NCI-H748 treated with DMSO at 0.1 percent for 48 hours (cell line): ENCODE measurements at places on chromosomes 12 and 14.
A peak's percentile ranks its signal among the peaks of the same experiment; 100 is the strongest.

GRCh38 chr14:56738020-56738419 lies 72.3 kb downstream of the OTX2 start:
- DNase-seq, result no peak

DNA sequence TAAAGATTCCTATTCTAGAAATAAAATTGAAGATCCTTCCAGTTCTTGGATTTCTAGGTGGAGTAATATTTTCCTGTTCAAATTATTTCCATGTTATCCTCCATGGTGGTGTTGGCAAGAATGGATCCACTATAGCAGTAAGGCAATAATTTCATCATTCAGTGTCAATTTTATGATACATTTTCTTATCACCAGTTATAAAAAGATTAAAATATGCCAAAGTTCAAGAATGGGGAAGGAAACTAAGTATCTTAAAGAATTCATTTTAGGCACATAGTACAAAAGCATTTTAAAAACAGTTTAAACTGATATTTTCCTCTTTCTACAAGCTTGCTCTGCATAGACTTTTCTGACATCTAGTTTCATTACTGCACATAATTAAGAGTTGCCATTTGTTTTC lies 19.1 kb downstream of the SYCP3 start:
- DNase-seq, result no peak

DNA sequence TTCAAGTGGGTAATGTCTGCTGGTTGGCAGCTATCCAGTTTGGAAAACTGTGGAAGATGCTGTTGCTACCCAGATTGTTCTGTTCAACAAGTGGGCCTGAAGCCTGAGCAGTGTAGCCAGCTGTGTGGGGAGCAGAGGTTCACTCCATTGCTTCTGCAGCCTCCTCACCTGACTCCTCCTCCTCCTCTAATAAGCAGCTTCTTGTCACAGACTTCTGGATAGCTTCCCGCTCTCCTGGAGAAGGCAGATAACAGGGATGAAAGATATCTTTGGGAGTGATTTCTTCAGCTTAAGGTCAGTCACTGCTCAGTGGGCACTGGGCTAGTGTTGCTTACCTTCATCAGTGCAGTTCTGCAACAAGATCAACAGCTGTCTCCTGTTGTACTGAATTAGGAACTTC lies 2.0 kb downstream of the POP5 start:
- no peak for DNase-seq

DNA sequence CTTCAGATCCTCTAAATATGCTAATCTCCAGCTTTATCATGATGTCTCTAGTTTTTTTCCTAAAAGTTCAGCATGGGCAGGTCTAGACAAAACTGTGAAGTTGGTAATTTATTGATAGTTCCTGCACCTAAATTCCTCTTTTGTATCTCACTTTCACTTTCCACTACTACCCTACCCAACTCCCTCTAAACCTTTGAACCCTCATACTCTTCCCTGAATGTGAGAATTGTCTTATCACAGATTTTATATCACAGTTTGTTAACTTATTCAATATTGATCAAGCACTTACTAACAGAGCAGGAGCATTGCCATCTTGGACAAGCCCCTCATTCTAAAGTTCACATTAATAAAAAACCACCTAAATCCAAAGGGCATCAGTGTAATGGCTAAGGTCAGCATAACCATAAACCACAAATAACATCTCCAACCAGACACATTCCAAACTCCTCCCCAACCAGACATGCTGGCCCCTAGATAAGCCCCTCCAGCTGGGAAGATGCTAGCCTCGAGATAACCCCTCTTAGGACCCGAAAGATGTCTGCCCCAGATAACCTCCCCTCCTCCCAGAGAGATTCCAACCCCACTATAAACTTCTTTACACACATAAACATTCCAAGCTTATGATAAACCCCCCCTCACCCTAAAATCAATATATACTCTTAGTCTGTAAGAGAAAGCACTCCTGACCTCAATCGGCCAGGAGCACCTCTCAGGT lies 78.7 kb downstream of the FSCB start:
- DNase-seq, result no peak

DNA sequence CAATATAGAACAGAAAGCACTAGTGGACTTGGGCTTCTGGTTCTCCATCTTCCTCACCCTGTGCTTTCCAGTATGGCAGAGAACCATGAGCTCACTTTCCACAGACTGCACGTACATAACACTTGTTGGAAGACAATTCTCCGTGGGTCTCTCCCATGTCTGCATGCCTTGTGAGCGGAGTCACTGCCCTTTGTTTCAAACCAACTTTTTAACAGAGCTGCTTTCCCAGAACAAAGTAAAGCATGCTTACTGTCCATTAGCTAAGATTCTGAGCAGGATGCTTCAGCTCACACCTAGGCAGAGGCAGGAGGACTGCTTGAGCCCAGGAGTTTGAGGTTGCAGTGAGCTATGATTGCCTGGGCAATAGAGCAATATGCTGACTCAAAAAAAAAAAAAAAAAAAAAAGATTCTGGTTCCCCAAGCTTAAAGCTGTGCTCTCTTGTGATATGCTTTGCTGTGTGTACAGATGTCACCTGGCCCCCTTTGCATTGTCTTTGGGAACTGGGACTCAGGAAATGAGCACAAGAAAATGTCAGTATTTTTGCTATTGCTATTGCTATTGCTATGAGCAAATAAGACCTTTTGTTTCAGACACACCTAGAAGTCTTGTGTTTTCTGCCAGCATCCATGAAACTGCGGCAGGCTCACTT lies 54.6 kb upstream of the PTGR2 start:
- no peak for DNase-seq

DNA sequence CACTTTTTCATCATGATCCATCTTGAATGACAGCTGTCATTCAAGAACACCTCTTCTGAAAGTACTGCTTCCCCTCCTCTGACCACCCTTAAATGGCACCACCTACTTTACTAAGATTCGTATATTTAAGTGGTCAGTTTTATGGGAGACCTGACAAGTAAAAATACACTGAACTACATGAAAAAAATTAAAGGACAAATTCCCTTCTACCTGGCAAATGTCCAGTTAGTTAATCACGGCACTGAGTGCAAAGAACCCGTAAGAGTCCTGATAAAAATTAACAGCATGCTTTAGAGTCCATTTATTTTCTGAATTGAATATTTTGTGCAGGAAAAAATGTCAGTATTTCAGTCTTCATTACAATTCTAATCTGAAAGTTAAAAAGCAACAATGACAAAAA lies 48.7 kb downstream of the SETD3 start:
- no peak for DNase-seq

- DNase-seq, result peak; percentile 53
These were observed 2.5 kb downstream of the FUT8 start for GRCh38 chr14:65414961-65415589.

- DNase-seq, result no peak
These were observed 255.9 kb downstream of the MSRB3 start for GRCh38 chr12:65534238-65534841.

DNA sequence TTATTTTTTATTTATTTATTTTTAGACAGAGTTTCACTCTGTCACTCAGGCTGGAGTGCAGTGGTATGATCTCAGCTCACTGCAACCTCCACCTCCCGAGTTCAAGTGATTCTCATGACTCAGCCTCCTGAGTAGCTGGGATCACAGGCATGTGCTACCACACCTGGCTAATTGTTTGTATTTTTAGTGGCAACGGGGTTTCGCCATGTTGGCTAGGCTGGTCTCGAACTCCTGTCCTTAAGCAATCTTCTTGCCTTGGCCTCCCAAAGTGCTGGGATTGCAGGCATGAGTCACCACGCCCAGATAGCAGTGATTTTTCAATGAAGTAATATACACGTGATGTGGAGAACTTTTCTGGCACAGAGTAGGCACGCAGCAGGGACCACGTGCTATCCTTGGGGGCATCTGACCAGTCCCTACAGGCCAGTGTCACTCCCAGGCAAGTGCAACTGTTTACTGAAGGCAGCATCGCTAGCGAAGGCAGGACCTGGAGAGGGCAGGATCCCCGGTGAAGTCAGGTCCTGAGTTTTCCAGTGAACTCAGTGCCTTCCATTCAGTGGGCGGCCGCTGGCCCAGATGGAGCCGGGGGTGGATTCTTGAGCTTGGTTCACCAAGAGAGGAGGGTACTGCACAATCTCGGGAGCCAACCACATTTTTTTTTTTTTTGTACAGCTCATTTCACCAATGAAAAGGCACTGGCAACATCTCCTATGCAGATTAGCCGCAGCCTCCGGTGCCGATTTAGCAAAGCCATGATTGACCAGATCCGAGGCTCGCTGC lies 11.1 kb upstream of the CLMN start:
- no peak for DNase-seq

GRCh38 chr12:116368196-116369194 lies 91.0 kb upstream of the MED13L start:
- DNase-seq, result no peak

GRCh38 chr14:92407410-92407809 lies 84.4 kb downstream of the SLC24A4 start:
- no peak for DNase-seq

GRCh38 chr12:104677441-104678089 lies 220.8 kb downstream of the CHST11 start:
- no peak for DNase-seq

- no peak for DNase-seq
These were observed 253.8 kb upstream of the E2F7 start for GRCh38 chr12:77319166-77319565.

DNA sequence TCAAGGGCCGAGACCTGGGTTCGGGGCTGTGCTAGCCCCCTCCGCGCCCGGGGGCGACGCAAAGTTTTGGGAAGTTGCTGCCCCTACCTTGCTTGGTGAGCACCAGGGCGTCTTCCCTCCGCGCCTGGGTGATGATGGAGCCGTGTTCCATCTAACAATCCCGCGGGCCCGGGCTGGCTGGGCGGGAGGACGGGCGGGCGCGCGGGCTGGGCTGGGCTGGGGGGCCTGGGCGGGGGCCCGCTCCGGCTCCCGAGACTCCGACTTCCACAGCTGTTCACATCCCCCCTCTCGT lies 298 bp downstream of the CTDSP2 start:
- no peak for DNase-seq

GRCh38 chr14:77022236-77022852 lies 6.2 kb downstream of the IRF2BPL start:
- DNase-seq, result peak; percentile 74

DNA sequence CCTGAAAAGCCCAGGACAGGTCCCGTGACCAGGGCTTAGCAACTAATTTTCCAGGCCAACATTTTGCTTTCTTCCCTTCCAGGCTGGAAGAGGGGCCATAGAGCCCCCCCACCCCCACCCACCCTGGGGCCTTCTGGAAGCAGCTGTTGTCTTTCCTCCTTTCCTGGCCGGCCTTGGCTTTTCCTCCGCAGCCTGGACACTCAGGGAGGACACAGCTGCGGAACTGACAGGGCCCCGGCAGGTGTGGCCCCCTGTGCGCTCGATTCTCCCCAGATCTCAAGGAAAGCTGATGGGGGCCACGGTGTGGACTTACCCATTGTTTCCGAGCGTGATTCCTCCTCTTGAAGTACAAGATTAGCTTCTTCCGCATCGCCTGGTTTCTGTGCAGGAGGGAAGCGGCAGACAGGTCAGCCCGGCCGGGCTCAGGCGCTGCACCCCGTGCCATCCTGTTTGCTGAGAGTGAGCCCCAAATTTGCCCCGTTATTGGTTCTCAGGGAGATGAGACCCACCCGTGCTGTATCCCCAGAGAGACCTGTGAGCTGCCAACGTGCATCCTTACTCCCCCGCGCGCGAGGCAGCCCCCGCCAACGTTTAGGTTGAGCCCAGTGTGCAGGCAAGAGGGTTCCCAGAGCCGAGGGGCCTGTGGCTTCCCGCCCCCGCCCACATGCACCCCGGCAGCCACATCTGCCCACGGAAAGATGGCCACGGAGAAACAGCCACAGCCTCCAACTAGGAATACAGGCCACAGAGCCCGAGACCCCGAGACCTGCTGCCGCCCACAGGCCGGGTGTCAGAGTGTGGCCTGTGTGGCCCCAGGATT lies 129.6 kb downstream of the NCOR2 start:
- DNase-seq, result no peak

DNA sequence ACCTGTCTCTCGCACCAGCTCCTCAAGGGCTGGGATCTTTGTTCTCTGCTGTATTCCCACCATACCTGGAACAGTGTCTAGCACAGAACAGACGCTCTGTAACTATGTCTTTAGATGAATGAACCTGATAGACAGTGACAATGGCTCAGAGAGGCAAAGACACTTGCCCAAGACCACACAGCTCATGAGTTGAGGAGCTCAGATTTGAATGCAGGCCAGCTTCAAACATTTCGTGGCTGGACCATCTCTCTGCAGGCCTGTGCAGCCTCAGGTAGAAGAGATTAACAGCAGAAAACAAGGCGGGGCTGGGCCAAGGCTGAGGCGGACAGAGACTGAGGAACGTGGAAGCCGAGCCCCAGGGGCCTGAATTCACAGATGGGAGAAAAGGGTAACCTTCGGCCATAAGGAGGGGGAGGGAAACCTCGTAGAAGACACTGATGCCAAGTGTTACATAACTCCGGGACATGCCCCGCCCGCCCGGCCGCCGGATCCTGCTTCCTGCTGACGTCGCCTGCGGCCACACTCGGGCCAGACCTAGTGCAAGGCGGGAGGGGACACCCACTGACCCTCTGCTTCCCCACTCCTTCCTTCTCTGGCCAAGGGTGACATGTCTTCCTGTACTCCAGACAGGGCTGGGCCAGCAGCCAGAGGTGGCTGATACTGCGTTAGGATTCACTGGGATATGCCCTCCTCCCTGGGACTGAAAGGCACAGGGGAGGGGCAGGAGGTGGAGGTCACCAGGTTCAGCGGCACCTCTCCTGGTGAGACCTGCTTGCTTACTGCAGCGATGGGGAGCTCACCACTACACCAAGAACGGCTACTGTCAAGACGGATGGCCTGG lies 86.8 kb downstream of the RFLNA start:
- no peak for DNase-seq

GRCh38 chr12:20555771-20556170 lies 139.4 kb upstream of the SLCO1C1 start:
- no peak for DNase-seq

- DNase-seq, result no peak
These were observed 10.7 kb downstream of the PRH1 start for GRCh38 chr12:10873378-10873777.

GRCh38 chr12:124152731-124153130 lies 142.2 kb upstream of the RFLNA start:
- no peak for DNase-seq
